ENCODE measurements at places on chromosomes 2 and 18. TPM values are rescaled to one million over a fixed set of nuclear protein-coding genes. Genes with fewer than 3 reads are reported as not detected.

GRCh38 chr2:105432749-105433148, 33.9 kb upstream of the FHL2 start:
- peaks cover 10% of the 10 kb centered on the region for H3K4me1 ChIP-seq
- H3K36me3 ChIP-seq: no peaks in the 10 kb centered on the region
- DNase-seq: no peak
- H3K27ac ChIP-seq: no peak overlapping the region

DNA sequence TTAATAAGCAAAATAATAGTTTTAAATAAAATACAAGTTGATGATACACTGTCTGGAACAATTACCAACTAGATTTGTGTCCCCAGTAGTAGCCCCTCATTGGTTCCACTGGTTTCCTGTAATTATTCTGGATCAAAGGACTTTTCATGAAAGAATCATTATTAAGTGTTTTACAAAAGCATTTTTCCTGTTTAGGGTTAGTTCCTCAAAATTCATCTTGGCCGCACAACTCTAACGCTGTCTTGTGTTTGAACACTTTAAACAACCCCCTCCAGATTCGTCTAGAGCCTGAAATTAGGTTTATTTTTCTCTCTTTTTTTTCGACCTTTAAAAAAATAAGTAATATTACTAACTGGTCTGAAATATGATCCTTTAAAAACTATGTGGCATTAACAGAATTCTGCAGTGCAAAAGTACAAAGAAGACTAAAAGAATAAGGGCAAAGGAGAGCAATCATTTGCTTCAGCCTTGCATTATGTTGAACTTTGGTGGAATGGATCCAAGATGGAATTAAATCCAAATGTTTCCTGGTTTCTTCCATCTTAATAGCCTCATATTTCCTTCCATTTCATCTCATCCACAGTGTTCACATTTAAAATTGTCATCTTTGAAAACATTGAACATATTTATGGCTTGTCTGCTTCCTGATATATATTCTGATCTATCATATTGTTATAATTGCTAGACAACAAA, 678.4 kb downstream of the IRS1 start:
- no peak overlapping the region for H3K4me3 ChIP-seq
- H3K36me3 ChIP-seq: no peaks in the 10 kb centered on the region
- peaks cover 24% of the 10 kb centered on the region for H3K4me1 ChIP-seq
- no peak overlapping the region for H3K27ac ChIP-seq

Gene TRIM43
- not detected for total RNA-seq

Gene ZSWIM2
- total RNA-seq: under 0.01 TPM

GRCh38 chr18:76472829-76473228, 22.2 kb downstream of the ZNF516 start:
- no peak for DNase-seq
- H3K27ac ChIP-seq: no peak overlapping the region
- H3K27me3 ChIP-seq: no peaks in the 10 kb centered on the region
- no peaks in the 10 kb centered on the region for H3K36me3 ChIP-seq
- H3K4me3 ChIP-seq: no peak overlapping the region
- H3K4me1 ChIP-seq: peaks cover 10% of the 10 kb centered on the region

Gene PAX3
- not detected for total RNA-seq

DNA sequence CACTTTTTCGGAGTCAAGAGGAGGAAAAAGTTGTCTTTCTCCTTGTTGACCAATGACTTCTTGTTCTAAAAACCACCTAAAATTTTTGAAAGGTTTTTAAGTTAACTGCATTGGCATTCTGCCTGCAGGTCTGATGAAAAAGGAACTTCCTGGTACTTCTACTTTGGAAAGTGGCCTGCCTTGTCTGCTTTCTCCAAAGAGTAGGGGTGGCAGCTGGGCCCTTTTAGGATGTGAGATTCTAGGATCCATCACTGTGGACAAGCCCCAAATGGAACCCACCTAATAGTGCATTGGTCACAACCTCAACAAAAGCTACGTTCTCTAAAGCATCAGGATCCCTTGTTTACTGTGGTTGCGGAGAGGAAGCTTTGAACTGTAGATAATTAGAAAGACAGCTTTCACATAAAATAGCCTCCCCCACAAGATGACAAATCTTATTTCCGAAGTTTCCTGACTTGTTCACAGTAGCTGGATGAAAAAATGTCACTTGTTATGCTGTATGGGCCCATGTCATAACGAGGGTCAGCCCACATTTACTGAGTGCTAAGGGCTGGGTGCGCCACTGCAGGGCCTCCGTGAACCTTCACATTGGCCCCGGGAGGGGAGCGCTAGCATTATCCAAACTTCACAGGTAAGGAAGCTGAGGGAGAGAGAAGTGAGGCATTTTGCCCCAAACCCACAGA, 17.4 kb downstream of the ASPRV1 start:
- H3K27ac ChIP-seq: no peak overlapping the region
- peaks cover 2% of the 10 kb centered on the region for H3K36me3 ChIP-seq
- no peak for DNase-seq
- no peaks in the 10 kb centered on the region for H3K27me3 ChIP-seq
- peaks cover 9% of the 10 kb centered on the region for H3K4me1 ChIP-seq

Gene SCN1A
- 0.50 TPM for total RNA-seq

Gene HNMT
- 139 TPM for total RNA-seq

DNA sequence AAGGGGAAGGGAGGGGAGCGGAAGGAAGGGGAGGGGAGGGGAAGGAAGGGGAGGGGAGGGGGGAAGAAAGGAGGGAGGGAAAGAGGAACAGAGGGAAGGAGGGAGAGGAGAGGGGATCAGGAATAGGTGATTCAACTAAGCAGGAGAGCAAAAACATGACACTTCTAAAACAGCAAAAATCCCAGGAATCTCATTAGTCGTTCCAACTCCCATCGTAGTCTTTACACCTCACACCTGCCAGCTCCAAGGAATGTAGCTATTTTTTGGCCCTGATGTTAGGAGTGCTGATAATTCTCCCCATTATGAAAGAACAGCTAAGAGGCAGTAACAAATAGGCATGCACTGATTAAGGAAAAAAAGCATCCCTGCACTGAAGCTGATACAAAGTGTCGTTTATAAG, 709.9 kb upstream of the PKDCC start:
- H3K36me3 ChIP-seq: no peaks in the 10 kb centered on the region
- no peaks in the 10 kb centered on the region for H3K4me1 ChIP-seq
- no peaks in the 10 kb centered on the region for H3K27me3 ChIP-seq
- no peak overlapping the region for H3K27ac ChIP-seq
- DNase-seq: no peak
- no peak overlapping the region for H3K4me3 ChIP-seq

DNA sequence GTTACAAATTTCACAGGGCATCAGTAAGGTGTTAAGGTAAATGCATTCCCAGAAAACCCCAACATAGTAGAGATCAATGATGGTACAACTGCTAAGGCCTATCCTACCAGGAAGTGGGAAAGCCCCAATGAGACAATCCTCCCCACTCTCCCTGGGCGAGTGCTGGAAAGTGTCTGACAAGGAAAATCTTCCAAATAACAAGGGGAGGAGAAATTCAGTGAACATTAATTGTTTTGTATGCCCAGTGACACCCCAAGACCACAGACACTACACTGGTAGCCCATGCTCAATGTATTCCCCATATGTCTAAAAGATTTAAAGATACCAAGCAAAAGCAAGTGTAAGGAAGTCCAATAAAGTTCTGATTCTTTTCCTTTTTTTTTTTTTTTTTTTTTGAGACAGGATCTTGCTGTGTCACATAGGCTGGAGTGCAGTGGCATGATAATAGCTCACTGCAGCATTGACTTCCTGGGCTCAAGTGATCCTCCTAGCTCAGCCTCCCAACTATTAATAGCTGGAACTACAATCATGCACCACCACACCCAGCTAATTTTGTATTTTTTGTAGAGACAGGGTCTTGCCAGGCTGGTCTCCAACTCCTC, 24.7 kb downstream of the B4GALT6 start:
- no peaks in the 10 kb centered on the region for H3K27me3 ChIP-seq
- H3K27ac ChIP-seq: no peak overlapping the region
- no peaks in the 10 kb centered on the region for H3K36me3 ChIP-seq
- H3K4me3 ChIP-seq: no peak overlapping the region
- no peak for DNase-seq

GRCh38 chr18:41266204-41266603, 688.8 kb upstream of the PIK3C3 start:
- H3K27me3 ChIP-seq: no peaks in the 10 kb centered on the region
- H3K4me1 ChIP-seq: no peaks in the 10 kb centered on the region
- no peak for DNase-seq
- no peaks in the 10 kb centered on the region for H3K36me3 ChIP-seq
- H3K27ac ChIP-seq: no peak overlapping the region

DNA sequence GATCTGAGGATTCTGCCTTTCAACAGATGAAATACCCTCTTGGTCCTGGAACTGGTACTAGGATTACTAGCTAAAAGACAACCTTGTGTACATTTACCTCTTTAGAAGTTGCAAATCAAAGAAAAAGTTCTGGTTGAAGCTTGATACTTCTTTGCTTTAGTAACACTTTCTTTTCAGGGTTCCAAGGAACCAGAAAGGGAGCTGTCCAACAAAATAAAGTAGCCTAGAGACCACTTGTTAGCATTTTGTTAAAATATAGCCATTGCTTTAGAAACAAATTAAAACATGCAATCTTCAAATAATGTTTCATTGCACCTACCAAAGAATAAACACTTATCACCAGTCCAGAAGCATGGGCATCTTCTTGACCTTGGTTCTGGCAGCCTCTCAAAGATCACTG, 117.9 kb upstream of the MAP3K20 start:
- H3K36me3 ChIP-seq: no peaks in the 10 kb centered on the region
- peaks cover 3% of the 10 kb centered on the region for H3K4me1 ChIP-seq
- no peak overlapping the region for H3K4me3 ChIP-seq
- no peaks in the 10 kb centered on the region for H3K27me3 ChIP-seq

- peak within 1 kb of the TSS; percentile 69 for H3K4me3 ChIP-seq
- H3K36me3 ChIP-seq: no peaks in the 10 kb centered on the region
- peaks cover 3% of the 10 kb centered on the region for H3K4me1 ChIP-seq
These were observed at the start of gene SCN7A for GRCh38 chr2:166494140-166494624. Gene SCN7A (minus strand): TSS chr2:166494249. CDS start chr2:166477696, 16,553 bp downstream.

DNA sequence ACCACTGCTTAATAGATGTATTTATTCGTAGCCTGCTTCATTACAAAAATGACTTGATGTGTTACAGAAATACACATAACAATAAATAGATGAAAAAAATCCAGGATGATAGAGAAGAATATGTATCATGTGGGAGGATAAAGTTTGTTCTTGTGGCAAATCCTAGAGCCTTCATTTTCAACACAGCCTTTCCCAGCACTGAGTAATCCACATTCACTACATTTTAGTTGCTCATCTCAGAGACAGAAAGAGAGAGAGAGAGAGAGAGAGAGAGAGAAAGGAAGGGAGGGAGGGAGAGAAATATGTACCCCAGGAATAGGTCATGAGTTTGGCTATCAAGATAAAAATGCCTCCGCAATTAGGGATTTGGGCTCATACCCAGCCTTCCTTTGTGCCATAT, 144.3 kb downstream of the RBMS1 start:
- no peak overlapping the region for H3K4me3 ChIP-seq
- no peaks in the 10 kb centered on the region for H3K27me3 ChIP-seq
- H3K4me1 ChIP-seq: peaks cover 7% of the 10 kb centered on the region
- H3K36me3 ChIP-seq: peaks cover 3% of the 10 kb centered on the region
- no peak for DNase-seq
- no peak overlapping the region for H3K27ac ChIP-seq

Gene CD8B2
- total RNA-seq: not detected

DNA sequence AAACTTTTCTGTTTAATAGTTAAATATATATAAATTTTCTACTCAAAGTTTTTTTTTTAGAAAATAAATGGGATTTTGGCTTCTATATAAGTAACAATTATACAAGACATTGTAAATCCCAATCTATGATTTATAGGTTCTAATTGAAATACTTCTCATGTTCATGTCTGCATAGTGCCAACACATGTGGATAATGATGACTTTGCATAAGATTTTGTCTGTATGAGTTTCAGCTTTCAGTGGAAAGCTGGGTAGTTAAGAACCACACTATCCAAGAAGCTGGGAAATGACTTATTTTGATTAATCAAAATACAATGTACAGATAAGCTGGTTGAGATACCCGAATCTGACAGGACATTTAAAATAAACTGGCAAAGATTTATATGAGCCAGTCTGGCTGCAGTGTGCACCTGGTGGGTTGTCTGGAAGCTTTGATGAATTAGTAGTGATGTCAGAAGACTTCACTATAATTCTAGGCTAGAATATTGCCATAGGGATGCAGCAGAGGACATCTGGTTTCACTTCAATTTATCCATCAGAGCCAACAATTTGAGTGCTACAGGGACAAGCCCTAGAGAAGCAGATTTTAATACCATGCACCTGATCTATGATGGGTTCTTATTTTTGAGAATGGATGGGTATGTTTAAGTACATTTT, 45.4 kb downstream of the EML6 start:
- H3K4me1 ChIP-seq: no peaks in the 10 kb centered on the region
- H3K4me3 ChIP-seq: no peak overlapping the region

GRCh38 chr2:145207884-145208283, 688.0 kb upstream of the ZEB2 start:
- H3K27ac ChIP-seq: no peak overlapping the region
- no peaks in the 10 kb centered on the region for H3K36me3 ChIP-seq
- H3K4me3 ChIP-seq: no peak overlapping the region

Gene IL36G
- total RNA-seq: not detected

DNA sequence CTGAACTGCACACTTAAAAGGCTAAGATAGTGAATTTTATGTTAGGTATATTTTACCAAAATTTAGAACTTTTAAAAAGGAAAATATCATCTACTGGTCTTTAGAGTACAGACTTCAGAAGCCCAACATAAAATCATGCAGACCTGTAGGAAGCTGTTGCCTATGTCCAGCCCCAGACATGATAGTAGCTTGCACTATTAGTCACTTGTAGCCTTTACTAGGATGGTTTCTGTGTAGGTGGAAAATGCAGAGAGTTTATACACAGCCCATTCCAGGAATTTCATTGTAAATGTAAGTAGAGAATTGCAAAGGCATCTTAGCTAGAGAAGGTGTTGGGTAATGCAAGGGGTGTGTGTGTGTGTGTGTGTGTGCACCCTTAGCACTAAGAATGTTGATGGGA, 640.2 kb downstream of the RNF144A start:
- H3K27ac ChIP-seq: no peak overlapping the region
- H3K4me1 ChIP-seq: no peaks in the 10 kb centered on the region
- no peak for DNase-seq
- no peaks in the 10 kb centered on the region for H3K36me3 ChIP-seq

Measured in fibroblast of lung (primary cell).